ENCODE measurements at places on chromosomes 6 and 20.
A peak's percentile ranks its signal among the peaks of the same experiment; 100 is the strongest.

DNA sequence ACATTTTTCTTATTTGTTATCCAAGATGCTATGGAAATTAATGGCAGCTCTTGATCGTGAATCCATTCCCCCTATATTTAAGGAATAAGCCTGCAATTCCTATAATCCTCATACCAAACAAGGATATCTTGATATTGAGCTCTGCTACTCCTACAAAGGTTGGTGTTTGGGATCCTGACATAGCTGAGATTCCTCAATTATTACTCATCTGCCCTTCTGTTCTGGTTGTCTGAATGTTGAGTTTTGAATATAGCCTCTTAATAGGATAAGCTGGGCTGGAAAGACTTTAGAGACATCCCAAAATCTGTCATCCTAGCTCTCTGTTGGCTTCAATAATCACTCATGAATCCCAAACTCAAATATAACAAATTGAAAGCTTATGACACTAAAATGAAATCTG lies 49.9 kb downstream of the CLIC5 start:
- no peak for DNase-seq

DNA sequence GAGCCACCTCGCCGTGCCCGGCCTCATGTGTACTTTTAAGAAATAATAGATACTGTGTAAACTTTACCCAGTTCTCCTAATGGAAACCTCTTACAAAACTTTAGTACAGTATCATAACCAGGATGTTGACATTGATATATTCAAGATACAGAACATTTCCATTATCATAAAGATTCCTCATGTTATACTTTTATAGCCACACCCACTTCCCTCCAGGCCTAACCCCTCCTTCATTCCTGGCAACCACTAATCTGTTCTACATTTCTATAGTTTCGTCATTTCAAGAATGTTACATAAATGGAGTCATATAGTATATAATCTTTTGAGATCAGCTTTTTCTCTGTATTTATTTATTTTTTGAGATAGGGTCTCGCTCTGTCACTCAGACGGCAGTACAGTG lies 52.6 kb upstream of the SALL4 start:
- DNase-seq, result no peak

GRCh38 chr6:170147832-170148708 lies 142.8 kb downstream of the DLL1 start:
- DNase-seq, result no peak

- DNase-seq, result no peak
Observed at GRCh38 chr6:36660771-36661471, 17.6 kb upstream of the CDKN1A start.

DNA sequence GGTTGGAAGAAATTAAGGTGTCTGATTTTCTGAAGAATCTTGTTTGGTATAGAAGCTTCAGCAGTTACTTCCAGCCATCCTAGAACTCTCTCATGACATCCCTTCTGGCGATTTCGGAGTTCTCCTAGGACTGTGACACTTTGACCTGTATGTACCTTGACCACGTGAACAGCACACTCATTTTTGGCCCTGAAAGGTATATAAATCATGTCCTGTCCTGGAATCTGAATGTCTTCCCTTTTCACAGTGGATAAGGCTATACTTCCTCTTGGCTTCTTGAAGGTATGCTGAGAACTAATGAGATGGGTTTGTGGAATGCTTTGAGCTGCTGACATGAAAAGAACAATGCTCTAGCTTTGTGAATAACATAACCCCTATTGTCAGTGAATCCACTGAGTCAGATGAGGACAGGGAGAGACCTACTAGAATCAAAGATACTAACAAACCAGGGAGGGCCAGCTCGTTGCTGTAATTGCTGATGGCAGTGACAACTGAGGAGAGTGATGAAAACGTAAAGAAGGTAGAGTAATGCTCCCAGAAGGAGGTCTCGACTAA lies 6.0 kb upstream of the ZDHHC14 start:
- no peak for DNase-seq

- no peak for DNase-seq
Observed at GRCh38 chr6:142412658-142413057, 110.9 kb downstream of the ADGRG6 start.

DNA sequence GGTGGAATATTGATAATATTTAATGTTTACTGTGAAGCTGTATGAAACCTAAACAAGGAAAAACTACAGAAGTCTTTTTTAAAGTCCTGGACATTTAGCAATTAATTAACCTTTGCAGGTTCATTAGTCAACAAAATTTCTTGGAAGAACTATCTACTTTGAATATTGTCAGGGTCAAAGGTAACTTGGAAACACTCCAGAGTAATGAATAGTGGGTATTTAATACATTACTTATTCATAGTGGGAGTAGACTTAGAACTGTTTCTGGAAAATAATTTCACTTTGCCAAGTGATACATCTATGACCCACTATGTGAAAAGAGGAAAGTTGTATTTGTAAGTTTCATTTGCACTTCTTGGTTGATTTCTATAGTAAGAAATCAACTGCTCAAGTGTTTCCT lies 319.1 kb downstream of the TFAP2B start:
- DNase-seq, result no peak

- DNase-seq, result no peak
Observed at GRCh38 chr6:141669141-141669540, 463.6 kb upstream of the GJE1 start.

- DNase-seq, result no peak
Observed at GRCh38 chr6:75263401-75263750, 19.8 kb upstream of the COX7A2 start.

- DNase-seq, result no peak
Observed at GRCh38 chr6:42254505-42254904, 36.8 kb upstream of the MRPS10 start.

GRCh38 chr20:48189181-48189580 lies 403.9 kb upstream of the SULF2 start:
- DNase-seq, result no peak

DNA sequence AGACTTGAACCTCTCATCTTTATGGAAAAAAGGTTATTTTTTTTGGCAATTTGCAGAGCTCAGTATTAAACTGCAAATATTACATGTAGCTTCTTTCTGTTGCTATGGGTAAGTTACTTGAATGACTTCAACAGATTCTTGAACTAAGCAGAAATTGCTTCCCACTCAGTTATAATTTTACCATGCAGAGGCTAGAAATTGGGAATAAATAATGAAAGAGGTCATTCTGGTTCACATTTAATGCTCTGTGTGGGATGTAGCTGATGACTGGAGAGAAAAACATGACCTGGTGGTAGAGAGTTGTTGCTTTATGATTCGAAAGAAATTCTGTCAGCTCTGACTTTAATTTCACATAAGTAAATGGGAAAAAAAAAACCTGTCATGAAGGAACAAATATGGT lies 16.8 kb upstream of the ADGB start:
- no peak for DNase-seq

DNA sequence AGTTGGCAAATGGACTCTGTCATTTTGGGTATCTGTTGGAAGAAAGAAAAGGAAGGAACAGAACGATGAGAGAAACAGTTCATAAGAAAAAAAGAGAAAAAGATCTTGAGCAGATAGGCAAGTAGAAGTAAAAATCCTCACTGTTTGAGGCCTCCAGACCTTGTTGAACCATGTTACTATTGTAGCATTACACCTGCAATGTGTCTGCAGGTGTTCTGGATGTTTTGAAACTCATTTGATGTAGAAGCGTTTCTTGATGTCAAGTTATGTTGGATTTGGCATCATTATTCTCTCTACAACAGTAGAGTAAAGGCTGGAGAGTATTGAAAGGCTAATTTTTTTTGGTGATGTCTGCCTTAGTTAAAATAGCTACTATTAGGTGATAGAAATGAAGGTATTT lies 108.7 kb downstream of the CARMIL1 start:
- no peak for DNase-seq

DNA sequence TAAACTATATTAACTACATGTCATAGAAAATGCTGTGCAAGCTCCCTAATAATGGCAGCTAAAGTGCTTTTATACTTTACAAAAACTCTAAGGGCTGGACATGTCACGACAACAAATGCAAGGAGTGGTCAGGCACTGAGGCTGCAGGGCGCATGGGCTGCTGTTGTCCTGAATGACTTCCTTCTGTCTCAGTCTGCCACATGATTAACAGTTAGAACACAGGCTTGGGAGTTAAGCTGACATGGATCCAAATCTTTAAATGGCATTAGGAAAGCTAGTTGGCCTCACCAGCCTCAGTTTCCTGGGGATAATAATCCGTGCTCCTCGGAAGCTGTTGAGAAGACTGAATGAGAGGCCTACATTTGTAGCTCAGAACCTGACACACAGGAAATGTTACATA lies 57.4 kb downstream of the PREP start:
- DNase-seq, result no peak

- DNase-seq, result no peak
Observed at GRCh38 chr6:15755526-15755925, 92.7 kb upstream of the DTNBP1 start.

DNA sequence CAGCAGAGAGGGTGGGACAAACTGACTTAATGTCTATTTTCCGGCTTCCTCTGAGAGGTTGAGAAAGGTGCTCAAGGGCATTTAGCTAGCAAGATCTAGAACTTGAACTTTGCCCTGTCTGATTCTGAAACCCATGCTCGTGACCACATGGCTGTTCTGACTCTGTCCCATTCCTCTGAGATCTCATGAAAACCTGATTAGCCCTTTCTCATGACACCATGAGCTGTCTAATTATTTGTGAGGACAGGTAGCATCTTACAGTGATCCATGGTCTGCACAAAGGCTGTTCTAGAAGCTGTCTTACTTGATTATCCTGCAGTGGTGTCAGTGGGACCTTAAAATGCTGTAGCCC lies 89.6 kb upstream of the TOX2 start:
- DNase-seq, result no peak

- DNase-seq, result no peak
Observed at GRCh38 chr20:58651946-58652605, 993 bp downstream of the STX16 start.

DNA sequence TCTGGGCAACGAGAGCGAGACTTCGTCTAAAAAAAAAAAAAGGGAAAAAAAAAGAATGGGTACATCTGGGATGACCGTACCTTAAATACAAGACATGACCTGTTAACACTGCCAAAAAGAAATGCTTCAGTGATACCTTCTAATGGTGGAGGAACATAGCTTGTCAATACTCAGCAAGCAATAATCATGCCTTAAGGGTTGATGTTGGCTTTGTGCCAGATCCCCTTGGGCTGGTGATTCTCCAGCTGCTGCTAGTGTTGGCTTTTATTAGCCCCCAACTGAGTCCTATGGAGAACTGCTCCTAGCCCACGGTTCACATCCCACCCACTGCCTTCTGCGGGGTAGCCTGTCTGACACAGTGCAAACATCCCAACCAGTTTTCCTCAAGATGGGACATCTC lies 134.9 kb downstream of the PLCB1 start:
- DNase-seq, result no peak

DNA sequence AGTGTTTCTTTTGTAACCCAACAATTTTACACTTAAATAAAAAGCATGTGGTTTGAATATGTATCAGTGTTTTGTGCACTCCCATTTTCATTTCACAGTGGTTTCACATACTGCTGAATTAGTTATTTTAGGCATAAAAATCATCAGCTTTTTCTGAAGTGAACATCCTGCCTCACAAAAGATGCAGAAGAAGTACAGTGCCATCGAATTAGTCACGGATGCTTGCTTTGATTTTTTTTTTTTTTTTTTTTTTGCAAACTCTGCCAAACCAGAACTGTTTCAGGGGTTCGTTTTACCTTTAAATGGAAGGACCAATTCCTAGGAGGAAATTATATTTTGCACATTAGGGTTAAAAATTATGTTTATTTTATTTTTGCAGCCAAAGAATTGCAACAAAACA lies 158.6 kb downstream of the RPS12 start:
- no peak for DNase-seq

GRCh38 chr6:147060636-147061035 lies 143.6 kb upstream of the STXBP5 start:
- no peak for DNase-seq

GRCh38 chr6:30963641-30964040 lies 19.9 kb upstream of the MUC21 start:
- DNase-seq, result no peak

DNA sequence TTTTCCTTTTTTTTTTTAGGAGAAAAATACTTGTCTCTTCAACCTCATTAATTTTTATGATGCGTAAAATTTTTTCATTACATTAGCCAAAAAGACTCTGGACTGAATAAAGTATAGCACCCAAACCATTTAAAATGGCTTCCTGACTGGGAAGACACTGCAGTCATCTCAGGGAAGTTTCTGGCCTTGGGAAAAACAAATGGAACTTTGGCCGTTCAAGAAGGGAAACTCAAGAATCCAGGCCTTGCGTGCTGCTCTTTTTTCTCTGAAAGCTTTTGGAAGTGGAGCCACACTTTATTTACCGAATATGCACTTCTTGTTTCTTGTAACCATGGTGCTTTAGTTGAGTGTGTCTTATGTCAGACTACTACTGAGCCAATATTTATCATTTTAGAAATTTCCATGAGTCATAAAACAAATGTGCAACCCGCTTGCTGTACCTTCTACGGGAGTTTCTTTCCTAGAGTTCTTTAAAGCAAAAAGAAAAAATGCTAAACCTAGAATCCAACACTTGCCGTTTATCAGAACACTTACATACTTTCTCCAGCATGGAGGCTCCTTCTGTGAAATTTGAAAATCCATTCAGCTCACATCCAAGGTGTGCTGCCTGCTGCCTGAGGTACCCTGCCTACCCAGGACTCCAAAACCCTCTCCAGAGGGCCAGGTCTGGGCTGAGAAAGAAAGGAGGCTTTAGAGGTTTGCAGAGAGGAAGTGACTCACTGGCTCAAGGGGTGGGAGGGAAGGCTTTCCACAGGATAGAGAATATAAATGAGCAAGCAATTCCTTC lies 11.5 kb upstream of the DSTN start:
- DNase-seq, result peak; percentile 22

GRCh38 chr6:72864799-72865198 lies 242.9 kb downstream of the KCNQ5 start:
- no peak for DNase-seq

- no peak for DNase-seq
Observed at GRCh38 chr20:45019762-45020123, 53.4 kb downstream of the STK4 start.

GRCh38 chr6:135271626-135272025 lies 90.5 kb downstream of the MYB start:
- no peak for DNase-seq

- DNase-seq, result no peak
Observed at GRCh38 chr20:46826343-46826984, 68.2 kb upstream of the EYA2 start.

GRCh38 chr6:135692426-135692825 lies 159.1 kb upstream of the PDE7B start:
- no peak for DNase-seq

DNA sequence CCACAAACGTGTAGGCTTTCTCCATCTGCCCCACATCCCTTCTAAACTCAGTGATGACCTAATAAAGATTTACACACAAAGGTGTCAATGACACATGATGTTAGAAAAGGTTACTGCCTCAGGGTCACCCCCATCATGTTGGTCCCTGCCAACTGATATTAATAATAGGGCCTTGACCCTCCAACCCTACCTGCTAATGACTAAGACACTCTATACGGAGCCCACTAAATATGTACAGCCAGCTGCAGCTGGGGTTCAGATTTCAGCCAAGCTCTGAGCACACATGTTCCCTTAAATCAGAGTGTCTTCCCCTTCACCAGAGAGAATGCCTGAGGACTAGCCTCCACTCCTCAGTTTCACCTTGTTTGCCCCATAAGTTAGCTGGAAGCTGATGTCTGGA lies 67.4 kb upstream of the SNRPB2 start:
- no peak for DNase-seq
